ENCODE measurements at places on chromosomes 3 and 15. TPM values are rescaled to one million over a fixed set of nuclear protein-coding genes. Genes with fewer than 3 reads are reported as not detected.

- DNase-seq, result no peak
Measured at GRCh38 chr3:174397848-174398247, 461.3 kb upstream of the NAALADL2 start.

The SAMD7 gene
- total RNA-seq, result not detected

DNA sequence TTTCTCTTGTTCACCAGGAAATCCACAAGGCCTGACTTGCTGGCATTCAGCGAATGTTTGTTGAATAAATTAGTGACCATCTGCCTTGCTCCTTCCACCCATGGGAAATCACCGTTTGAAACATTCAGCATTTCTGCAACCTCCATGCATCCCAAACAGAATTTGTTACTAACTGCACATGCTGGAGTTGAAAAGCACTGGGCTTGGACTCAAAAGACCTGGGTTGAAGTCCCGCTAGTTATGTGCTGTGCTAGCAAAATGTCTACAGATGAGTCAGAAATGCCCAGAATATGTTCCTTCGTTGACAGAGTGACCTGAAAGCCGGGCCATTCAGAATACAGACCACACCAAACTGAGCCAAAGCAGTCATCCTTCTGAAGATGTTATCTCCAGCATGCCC, 144.6 kb downstream of the ALDH1A2 start:
- DNase-seq, result no peak

DNA sequence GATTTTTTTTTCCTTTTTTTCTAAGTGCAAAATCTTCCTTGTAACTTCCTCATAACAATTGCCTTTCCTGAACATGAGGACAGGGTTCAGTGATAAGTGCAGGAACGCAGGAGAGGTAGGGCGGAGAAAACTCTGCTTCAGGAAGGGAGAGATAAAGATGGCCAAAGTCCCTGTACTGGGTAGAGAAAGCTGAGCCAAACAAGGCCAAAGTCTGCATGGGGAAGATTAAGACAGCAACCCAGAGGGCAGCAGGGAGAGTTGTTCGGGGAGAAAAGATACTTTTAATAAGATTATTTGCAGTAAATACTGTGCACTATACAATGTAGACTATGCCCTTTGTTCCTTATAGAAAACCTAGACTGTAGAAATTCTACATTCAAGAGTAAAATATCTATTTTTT, 55.4 kb upstream of the LRRFIP2 start:
- DNase-seq, result no peak

The VEPH1 gene
- total RNA-seq, result not detected

DNA sequence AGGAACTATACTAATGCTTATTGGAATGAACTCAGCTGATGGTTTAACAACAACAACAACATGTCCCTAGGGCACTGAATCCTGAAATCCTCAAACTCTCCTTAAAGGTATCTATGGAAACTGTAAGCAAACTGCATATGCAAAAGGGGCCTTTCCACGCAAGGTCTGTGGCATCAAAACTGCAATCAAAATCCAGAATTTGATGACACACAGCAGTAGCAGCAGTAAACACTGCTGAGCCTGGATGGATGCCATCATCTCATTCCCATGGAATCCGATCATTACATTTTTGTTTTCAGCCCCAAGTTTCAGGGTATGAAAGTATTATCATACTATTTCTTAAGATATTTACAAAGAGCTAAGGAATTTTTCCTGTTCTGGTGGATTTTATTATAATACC, 399.7 kb downstream of the VPS13C start:
- no peak for DNase-seq
